ENCODE measurements at places on chromosomes 3 and 15.

GRCh38 chr3:41148478-41148877 is 50.8 kb upstream of the CTNNB1 start:
- no peak for DNase-seq

GRCh38 chr15:56821721-56822425 is 88.6 kb upstream of the ZNF280D start:
- DNase-seq, result peak; percentile 8

DNA sequence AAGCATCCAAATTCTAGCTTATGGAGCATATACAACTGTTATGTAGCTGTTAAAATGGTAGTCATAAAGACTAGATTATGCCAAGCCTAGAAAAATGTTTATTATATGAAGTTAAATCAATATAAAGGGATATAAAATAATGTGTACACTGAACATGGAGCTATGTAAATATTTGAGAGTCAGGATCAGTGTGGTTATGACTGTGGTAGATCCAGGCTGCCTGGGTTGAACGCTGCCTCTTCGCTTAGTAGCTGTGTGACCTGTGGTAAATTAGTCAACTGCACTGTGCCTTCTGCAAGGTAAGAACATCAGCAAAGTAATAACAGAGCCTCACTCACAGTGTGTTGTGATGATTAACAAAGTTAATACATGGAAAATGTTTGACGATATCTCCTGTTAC is 212.2 kb downstream of the RBMS3 start:
- no peak for DNase-seq

DNA sequence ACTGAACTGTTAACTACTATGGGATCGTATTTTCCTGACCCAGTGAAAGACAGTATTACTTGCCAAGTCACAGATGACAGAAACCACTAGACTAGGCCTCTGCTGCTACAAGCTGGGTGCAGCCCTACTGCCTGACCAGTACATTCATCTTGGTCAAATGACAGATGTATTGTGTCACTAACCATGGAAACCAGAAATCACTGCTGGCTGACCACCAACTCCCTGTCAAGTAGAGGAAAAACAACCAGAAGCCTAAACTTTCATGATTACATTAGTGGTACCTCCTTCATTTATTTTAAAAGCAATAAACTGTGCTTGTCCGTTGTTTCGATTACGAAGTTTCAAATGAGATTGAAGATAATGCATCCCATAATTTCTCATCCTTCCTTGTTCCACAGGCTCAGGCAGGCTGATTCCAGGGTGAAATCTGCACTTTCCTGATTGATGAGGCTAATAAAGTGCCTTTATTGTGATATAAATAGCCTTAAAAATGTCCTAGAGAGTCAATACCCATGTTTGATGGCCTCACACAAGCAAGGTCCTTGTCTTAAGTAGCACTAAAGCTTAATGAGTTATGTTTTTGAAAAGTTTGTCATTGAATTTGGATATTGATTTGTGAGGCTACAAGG is 309.7 kb downstream of the LSAMP start:
- DNase-seq, result no peak
